ENCODE measurements at places on chromosomes 3 and 15.
A peak's percentile ranks its signal among the peaks of the same experiment; 100 is the strongest.

GRCh38 chr3:118495206-118495605 lies 539.4 kb downstream of the IGSF11 start:
- no peak for DNase-seq

DNA sequence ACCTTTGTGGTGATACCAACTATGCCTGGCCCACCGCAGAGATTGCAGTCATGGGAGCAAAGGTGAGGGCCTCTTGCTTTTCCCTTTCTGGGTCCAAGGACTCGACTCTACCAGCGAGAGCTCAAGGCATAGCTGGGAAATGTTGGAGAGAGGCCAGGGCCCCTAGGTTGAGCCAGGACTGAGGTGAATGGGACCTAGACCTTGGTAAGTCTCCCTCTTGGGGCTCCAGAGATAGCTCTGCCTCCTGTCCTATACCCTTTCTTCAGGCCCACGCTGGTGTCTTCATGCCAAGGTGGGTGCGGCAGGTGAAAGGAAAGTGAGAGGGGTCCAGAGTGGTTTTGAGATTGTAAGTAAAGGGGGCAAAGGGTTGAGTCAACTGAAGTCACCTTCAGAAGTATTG lies 77.5 kb downstream of the PCCB start:
- no peak for DNase-seq

- DNase-seq, result no peak
These were observed 57.4 kb downstream of the MRPS25 start for GRCh38 chr3:15007681-15008141.

DNA sequence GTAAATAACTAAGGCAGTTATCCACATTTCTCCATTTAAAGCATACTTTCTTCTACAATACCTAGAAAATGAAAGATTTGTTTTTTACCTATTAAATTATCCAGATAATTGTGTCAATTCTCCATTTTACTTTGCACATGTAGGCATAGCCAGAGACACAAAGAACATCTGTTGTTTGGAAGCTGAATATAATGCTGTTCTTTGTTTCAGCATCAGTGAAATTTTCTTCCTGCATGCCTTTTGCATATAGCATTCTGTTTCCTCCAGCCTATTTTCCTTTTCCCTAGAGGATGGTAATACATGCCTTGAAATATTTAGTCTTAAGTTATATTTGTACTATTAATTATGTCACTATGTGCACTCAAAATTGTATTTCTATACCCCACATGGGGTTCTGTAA lies 233.7 kb downstream of the CNTN6 start:
- no peak for DNase-seq

GRCh38 chr3:79976466-79976865 lies 208.7 kb upstream of the ROBO1 start:
- no peak for DNase-seq

- DNase-seq, result no peak
These were observed 99.6 kb downstream of the STRIT1 start for GRCh38 chr3:155193868-155194267.

- no peak for DNase-seq
These were observed 979.0 kb downstream of the TUSC7 start for GRCh38 chr3:117688583-117688982.

DNA sequence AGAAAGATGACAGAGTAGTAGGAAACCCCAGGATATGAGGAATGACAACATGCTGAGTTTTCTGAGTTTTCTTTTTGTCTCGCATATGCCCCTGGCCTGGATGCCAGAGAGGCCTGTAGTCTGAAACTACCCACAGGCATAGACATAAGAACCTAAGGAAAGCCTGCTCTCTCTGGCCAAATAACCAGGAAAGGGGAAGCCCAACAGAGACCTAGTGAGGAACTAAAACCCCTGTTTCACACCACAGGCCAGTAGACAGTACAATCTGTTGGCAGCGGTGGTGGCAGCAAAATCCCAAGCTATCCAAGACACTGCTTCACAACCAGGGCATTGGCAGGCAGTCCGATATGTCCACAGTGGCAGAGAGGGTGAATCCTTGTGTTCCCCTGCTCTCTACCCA lies 55.0 kb upstream of the DCP1A start:
- DNase-seq, result no peak

DNA sequence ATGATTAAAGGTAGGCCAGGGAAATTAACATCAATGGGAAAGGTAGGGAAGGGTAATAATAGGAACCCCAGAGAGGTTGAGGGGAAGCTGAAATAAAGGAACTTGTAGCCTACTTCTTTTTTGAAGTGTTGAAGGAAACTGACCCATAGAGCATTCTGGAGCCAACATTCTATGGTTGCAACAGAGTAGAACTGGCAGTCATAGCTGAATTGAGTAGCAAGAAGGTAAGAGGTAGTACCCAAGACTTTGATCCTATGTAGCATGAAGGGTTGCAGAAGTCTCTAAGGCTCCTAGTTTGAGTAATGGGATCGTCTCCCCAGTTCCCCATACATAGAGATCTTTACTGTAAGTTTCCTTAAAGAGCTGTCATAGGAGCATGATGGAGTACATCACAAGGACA lies 7.4 kb upstream of the ZNF774 start:
- no peak for DNase-seq

- DNase-seq, result no peak
These were observed 60.3 kb downstream of the CMSS1 start for GRCh38 chr3:99878005-99878404.

DNA sequence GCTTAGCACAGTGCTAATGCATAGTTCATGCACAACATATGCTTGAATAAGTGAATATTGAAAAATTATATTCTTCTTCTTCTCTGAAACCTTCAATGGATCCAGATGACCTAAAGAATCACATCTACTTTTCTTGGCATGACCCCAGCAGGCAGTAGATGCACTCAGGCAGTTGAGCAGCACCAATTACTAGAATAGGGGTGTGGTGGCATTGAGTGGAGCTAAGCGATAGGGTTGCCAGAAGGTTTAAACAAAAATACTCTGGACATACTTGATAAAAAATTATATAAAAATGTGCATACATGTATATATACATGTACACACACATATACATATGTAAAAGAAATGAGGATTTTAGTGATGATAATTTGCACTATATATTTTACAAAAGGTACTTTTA lies 81.8 kb downstream of the NFKBIZ start:
- DNase-seq, result no peak

DNA sequence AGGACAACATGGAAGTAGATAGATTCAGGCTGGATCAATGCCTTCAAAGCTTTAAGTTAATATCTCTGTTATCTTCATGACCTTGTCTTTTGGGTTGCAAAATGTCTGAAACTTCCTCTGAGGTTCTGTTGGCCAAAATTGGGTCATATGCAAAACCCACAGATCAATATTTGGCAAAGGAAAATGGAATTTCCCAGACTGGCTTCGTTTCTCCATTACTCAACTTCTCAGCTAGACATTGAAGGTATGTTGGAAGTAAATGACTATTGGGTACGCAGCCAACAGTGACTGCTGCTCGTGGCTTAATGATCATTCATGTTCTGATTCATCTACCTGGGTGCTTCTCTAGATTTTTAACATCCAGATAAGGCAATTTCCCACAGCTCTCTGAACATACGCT lies 675.4 kb upstream of the SGO1 start:
- no peak for DNase-seq

GRCh38 chr15:91549581-91549980 lies 303.9 kb upstream of the SLCO3A1 start:
- no peak for DNase-seq

GRCh38 chr15:73318463-73319351 lies 50.1 kb downstream of the HCN4 start:
- no peak for DNase-seq

DNA sequence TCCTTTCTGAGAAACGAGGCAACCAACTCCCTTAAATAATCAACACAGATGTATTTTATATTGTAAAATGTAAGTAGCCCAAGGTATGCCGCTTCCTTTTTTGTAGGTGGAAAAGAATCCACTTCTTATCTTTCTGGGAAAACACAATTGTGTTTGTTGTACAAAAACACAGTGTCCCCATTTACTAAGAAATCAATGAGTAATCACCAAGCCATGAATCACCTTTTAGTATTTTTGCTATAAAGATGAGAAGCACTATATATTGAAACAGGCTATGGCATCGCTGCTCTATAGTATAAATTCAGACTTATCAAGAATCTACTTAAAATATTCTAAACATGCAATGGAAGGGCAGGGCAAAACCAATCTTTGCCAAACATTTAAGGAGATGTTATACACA lies 104.0 kb downstream of the TNIK start:
- no peak for DNase-seq

GRCh38 chr3:149476225-149476624 lies 1.7 kb downstream of the TM4SF4 start:
- DNase-seq, result peak; percentile 7

- peak; percentile 4 for DNase-seq
These were observed at the start of gene TMEM62 for GRCh38 chr15:43133430-43134156. Gene TMEM62 (plus strand): TSS chr15:43133586. CDS start chr15:43133803, 217 bp downstream.

- DNase-seq, result no peak
These were observed 228.8 kb upstream of the PPP2R3A start for GRCh38 chr3:135736740-135737139.

GRCh38 chr3:192005989-192006388 lies 545.0 kb downstream of the PYDC2 start:
- no peak for DNase-seq

GRCh38 chr3:23203708-23204330 lies 692 bp downstream of the UBE2E2 start:
- DNase-seq, result peak; percentile 65

DNA sequence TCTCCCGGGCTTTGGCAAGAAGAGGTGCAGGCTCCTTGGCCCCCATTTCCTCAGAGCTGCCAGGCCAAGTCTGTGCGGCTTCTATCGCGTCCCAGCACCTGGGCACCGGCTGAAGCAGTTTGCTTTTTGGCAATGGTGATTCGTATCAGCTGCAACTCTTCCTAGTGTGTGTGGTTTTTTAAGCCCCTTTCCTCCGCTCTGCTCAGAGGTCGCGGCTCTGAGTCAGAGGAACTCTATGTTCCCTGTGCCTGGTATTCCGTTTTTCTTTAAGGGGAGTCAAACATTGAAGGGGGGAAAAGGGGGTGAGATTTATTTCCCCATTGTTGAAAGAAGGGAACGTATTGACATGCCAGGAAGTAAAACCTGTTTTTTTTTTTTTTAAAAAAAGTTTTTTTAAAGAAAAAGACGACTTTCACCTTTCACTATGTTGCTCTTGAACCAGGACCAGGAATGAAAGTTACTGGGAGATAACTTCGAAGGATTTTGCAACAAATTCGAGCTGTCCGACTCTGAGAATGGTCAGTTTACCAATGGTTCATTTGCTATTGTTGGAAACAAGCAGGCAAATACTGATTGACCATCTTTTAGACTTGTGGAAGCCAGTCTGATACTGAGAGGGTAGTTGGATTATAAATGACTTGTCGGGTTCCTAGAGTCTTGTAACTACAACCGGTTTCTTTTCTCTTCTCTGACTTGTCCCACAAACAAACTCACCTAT lies 1.1 kb downstream of the ARMC8 start:
- peak; percentile 53 for DNase-seq

- DNase-seq, result no peak
These were observed 2.4 kb downstream of the RPL39L start for GRCh38 chr3:187136936-187137335.

DNA sequence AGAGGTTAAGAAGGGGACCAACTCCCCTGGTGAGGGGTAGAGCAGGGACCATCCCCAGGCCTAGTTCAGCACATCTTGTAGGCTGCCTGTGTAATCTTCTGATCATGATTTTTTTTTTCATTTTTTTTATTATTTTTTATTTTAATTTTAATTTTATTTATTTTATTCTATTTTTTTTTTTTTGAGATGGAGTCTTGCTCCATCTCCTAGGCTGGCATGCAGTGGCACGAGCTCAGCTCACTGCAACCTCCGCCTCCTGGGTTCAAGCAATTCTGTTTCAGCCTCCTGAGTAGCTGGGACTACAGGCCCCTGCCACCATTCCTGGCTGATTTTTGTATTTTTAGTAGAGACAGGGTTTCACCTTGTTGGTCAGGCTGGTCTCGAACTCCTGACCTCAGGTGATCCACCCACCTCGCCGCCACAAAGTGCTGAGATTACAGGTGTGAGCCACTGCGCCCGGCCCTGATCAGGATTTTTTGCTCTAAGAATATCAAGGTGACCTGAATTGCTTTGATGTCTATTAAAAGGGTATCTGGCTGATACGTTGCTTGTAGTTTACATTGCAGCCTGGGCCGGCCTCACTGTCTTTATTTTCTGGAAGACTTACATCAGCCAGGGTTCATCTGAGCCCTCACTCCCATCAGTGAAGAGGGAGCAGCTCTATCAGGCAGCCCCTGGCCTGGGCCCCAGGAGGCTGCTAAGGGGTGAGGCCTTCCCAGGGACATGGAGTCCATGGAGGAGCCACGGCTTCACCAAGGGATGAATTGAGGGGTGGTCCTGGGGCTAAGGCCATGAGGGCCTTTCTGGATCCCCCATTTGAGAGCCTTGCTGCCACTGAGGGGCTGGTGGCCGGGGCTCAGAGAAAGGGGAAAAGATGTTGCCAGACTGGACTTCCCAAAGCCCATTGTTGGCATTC lies 10.7 kb downstream of the SYNM start:
- no peak for DNase-seq

DNA sequence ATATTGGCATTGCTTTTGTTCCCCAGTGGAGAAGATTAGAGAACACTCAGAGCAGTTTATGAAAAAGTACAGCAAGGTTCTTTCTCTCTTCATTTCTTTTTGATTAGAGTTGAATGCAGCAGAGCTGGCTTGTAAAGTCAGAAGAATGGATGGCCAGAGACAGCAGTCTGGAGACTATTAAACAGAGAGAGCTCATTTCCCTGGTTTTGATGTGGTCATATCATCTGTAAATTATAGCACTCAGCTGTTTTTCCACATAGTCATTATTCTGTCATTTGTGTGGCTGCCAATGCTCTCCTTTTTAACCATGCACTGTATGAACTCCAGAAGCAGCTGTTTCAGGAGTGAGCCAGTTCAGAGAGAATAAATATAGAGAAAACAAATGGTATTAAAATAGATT lies 177.4 kb upstream of the CRBN start:
- DNase-seq, result no peak

GRCh38 chr15:60009124-60009960 lies 5.2 kb downstream of the FOXB1 start:
- no peak for DNase-seq

- no peak for DNase-seq
These were observed 166.0 kb downstream of the DPH6 start for GRCh38 chr15:35379972-35380371.

Data from Kasumi-1 (cell line).